ENCODE measurements at places on chromosomes 3 and 15.

- peak; percentile 8 for DNase-seq
These were observed 13.5 kb upstream of the GRAMD1C start for GRCh38 chr3:113825090-113825489.

GRCh38 chr3:7574435-7574834 lies 713.5 kb downstream of the GRM7 start:
- no peak for DNase-seq

DNA sequence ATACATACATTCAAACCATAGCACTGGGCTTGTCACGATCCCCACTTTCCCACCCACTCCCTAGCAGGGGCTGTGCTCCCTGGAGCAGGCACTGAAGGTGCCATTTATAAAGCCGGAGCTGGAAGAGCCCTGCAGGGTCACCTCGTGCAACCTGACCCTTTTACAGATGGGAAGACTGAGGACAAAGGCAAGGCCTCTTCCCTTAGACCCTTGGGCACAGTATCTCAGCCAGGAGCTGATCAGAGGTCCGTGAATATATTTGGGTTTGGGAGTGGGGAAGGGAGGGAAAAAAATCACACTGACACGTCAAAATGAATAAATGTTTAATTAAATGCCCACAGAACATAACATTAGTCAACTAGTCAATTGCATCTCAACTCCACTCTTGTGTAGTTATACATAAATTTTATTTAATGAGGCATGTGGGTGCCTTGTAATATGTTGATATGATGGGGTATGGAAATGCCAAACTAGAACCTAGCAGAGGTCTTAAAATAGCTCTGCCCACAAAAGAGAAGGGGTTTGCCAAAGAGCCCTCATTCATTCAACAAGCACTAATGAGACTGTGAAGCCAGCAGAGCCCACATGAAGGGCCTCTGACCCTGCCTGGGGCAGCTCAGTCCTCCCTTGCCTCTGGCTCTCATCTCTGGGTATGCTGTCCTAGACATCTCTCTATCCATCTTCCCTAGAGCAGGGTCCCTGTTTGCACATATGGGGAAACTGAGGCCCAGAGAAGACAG lies 119.4 kb downstream of the NUP210 start:
- DNase-seq: no peak

DNA sequence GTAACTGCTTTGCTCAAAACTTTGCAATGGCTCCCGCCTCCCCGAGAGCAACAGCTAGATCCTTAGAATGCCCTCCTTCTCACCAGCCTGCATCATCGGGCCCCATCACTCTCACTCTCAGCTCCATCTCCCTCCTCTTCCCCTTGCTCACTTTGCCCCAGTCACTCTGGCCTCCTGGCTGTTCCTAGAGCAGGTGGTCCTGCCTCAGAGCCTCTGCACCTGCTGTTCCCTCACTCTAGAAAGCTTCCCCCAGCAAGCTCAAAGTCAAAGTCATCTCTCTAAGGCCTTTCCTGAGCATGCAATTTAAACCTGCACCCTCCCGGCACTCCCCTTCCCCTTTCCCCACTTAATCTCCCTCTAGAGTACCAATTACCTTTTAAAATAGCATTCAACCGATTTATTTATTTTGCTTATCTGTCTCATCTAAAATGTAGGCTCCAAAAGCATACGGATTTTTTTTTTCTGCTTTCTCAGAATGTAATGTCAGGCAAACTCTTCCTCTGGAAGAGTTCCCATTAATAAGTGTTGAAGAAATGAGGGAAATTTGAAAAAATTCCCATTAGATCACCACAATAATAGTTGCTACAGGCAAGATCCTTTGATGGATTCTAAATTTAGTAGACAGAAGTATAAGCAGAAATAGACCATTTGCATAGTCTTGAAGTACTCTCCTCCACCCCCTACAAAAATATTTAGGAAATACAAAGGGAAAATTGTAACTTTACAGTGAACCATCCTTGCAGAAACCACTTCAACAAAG lies 15.9 kb upstream of the HES1 start:
- DNase-seq: no peak

- no peak for DNase-seq
These were observed 413.5 kb downstream of the MECOM start for GRCh38 chr3:169250000-169250399.

- no peak for DNase-seq
These were observed 11.8 kb upstream of the ARL8B start for GRCh38 chr3:5110337-5110736.

GRCh38 chr3:197445896-197446699 lies 109.7 kb downstream of the BDH1 start:
- DNase-seq: no peak

DNA sequence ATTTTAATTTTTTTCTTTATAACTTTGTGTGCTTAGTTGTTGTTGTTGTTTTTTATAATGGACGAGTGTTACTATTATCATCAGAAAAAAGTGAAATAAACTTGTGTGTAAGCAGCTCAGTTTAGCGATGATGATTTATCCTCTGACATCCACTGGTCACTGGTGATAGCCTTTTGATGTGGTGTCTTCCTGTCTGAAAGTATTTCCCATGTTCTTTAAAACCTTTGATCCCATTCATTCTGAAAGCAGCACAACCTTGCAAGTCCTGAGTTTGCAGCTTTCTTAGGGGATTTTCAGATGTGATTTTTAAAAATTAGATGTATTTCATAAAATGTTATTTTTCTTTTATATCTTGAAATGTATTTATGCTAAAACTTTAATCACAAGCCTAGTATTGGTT lies 85.9 kb upstream of the ZPLD1 start:
- DNase-seq: no peak

DNA sequence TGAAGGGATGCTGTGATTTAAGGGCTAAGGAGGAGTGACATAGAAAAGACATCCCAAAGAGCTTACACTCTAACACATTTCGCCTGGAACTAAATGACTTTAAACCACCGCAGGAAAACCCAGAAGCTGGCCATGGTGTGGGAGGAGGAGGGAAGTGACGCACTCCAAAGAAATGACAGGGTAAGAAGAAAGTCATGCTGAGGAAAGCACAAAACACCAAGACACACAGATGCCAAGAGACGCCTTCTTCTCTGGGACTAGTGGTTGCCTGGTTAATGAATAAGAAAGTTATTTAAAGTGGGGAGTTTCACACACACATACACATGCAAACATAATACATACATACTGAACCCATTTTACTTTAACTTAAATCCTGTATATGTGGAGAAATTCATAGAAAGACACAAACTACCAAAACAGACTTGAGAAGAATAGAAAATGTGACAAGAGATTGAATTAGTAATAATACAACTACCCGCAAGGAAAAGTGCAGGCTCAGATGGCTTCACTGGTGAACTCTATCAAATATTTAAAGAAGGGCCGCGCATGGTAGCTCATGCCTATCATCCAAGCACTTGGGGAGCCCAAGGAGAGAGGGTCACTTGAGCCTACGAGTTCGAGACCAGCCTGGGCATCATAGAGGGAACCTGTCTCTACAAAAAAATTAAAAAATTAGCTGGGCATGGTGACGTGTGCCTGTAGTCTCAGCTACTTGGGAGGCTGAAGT lies 125.5 kb downstream of the NSMCE3 start:
- peak; percentile 93 for DNase-seq

- DNase-seq: no peak
These were observed 40.6 kb downstream of the DPP8 start for GRCh38 chr15:65476903-65477302.

DNA sequence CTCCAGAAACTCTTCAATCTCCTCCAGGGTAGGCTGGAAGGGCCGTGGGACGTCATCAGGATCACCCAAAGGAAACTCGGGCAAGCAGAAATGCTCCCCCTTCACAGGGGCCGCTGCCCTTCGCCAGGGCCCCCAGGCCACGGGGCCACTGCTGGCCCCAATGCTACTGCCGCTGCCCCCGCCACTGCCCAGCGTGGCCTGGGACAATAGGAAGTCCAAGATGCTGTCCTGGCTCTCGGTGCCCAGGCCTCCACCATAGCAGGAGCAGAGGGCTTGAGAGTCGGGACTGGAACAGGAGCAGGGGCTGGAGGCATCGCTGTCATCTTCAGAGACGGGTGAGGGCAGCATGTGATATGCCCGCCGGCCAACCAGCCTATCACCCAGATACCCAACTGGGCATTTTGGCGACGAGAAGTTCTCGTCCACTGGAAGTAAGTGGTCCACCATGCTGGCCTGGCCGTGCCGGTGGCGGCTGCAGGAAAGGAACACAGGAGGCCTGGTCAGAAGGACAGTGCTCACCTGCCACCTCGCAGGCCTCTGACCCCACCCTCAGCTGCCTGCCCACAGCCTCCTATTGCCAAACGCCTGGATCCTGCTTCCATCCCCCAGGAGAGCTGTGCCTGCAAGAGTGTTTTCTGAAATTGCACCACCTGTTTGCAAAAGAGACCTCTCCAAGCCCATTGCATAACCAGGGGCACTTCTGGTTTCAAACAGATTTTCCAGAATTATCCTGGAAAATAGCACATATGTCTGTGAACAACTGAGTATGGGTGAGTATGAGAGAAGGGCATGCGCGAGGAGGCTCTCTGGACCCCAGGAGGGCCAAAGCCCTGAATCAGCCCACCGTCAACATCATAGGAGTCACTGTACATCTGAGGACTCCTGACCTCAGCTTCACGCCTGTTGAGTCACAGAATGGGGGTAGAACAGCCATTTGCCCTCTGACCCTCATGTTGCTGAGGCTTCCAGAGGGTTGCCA lies 4.4 kb downstream of the KLF15 start:
- no peak for DNase-seq

GRCh38 chr3:191568206-191568605 lies 107.2 kb downstream of the PYDC2 start:
- no peak for DNase-seq

GRCh38 chr3:119729996-119730395 lies 27.2 kb downstream of the CFAP91 start:
- DNase-seq: no peak

DNA sequence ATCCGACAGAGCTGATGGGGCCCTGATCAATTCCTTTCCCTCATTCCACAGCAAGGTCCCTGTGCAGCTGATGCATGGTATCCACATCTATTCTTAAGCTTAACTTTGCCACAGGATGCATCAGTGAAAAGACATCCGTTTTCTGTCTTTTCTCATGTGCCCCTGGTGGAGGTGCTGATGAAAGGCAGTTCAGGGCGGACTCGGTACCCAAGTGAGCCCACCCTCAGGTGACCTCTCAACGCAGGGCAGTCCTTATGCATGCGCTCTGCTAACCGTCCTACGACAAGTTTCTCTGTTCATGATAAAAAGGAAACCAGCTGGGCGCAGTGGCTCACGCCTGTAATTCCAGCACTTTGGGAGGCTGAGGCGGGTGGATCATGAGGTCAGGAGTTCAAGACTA lies 251.4 kb downstream of the ADAMTS17 start:
- DNase-seq: no peak

DNA sequence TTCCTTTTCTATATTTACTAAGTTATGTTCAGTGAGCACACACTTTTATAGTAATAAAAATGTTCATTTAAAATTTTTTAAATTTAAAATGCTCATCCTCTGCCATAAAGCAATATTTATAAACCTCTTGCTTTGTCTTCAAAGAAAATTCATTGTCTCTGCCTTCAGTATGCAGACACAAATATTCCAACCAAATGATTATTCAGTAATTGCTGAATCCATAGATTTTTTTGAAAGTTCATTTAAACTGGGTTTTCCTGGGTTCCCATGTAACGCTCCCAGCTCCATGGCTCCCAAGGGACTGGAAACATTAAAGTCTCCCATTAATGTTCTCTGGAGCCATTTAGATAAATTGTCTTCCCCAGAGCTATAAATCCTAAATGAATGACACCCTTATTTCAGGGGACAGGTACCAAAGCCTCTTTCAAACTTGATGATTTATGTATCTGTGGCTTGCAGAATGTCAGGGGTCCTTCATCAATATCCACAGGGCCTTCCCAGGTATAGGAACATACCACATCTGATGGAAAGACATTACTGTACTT lies 15.2 kb upstream of the GLCE start:
- DNase-seq: no peak

DNA sequence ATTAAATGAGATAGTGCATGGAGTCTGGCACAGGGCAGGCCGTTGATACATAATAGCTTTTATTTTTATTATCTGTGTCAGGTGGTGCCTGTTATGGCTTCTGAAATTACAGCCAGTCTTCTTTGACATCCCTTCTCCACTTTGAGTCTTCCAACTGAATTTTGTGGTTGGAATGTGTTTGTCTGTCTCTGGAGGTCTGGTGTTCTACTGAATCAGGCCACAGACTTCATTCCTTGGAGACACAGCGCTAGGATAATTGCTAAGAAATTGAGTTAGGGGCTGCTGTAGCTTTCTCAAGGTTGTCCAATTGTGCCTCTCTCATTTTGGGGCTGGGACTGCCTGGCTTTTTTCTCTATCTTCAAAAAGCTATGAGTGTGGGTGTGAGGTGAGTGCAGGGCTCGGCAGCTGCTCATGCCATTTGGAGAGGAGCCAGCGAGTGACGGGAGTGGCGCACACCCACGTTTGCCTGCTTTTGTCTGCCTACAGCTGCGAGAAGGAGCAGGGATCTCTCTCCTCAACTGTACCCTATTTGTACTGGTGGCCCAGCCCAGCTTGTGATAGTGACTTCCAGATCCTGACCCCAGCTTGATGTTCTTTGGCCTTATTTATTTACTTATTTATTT lies 49.8 kb upstream of the SYN2 start:
- no peak for DNase-seq

GRCh38 chr3:153311541-153311940 lies 149.5 kb downstream of the RAP2B start:
- DNase-seq: no peak

DNA sequence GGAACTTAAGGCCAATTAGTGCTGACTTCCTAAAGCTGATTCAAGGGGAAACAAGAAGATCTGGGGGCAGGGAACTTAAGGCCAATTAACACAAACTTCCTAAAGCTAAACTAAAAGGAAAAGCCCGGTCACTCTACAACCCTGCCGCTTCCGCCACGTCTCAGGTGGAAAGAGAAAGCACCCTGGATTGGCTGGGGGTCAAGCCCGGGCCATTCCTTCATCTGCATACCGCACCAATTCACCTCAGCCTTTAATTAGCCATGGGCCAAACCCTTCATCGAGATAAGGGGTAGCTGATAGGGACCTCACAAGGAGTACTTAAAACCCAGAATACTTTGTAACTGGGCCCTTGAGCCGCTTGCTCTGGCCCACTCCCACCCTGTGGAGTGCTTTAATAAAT lies 14.4 kb downstream of the TMPRSS7 start:
- DNase-seq: no peak

GRCh38 chr15:22908830-22909229 lies 70.4 kb downstream of the NIPA2 start:
- no peak for DNase-seq

GRCh38 chr3:185639632-185640206 lies 53.6 kb downstream of the SENP2 start:
- DNase-seq: no peak

DNA sequence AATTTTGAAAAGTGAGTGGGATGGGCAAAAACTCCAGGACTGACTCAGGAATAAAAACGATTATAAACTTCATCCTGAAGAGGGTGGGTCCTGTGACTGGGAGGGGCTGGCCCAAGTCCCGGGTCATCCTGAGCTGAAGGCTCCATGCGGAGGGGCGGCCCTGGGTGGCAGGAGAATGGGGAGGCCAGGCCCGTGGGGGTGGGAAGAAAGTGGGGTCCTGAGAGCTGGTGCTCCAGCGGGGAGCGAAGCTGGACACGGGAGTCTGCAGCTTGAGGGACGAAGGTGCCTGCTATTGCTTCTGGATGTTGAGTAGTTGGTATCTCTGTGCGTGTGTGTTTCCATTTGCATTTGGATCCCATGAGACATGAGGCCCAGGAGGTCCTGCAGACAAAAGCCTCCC lies 4.7 kb upstream of the OCA2 start:
- no peak for DNase-seq

- DNase-seq: peak; percentile 13
These were observed 271.5 kb upstream of the COL8A1 start for GRCh38 chr3:99366663-99367429.

GRCh38 chr15:23422946-23423708 lies 23.9 kb downstream of the GOLGA6L2 start:
- DNase-seq: peak; percentile 12

Measured in ACHN (cell line).